ENCODE measurements at places on chromosomes 2 and 18.
A peak's percentile ranks its signal among the peaks of the same experiment; 100 is the strongest.

DNA sequence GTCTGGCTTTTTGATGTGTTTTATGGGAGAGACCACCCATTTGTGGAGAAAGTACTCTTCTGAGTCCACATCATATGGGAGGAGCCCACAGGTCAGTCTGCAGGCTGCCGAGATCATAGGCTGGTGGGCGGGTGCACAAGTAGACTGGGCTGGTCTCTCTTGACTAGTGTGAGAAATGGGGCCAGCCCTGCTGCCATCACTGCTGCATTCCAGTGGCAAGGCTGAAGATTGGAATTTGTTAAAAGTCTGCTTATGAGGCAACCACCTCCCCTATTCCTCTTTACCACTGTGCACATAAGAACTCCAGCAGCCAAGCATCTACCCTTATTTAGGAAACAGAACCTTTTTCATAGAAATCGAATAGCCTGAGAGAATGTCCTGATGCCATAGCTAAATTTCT, 200.7 kb downstream of the DIS3L2 start:
- DNase-seq, result no peak

DNA sequence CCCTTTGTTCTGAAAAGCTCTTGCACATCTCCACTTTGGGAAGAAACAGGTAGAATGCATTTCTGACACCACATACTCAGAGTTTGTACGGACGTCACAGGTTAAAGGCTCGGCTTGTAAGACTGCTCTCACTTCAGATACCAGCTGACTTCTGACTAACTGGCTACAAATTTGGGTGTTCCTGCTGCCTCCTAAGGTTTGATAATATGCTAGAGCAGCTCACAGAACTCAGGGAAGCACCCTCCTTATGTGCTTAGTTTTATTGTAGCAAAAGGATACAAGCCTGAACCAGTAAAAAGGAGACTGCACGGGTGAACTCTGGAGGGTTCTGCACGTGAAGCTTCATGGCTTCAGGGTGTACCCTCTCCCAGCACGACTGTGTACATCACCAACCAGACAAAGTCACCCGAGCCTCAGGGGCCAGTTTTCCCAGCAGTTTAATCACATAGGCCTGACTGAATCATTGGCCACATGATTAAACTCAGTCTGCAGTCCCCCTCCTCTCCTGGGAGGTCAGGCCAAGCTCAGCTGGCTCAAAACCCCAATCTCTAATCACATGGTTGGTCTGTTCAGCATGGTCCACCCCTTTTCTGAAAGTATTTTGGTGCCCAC, 749.5 kb upstream of the RAB6C start:
- DNase-seq, result no peak

DNA sequence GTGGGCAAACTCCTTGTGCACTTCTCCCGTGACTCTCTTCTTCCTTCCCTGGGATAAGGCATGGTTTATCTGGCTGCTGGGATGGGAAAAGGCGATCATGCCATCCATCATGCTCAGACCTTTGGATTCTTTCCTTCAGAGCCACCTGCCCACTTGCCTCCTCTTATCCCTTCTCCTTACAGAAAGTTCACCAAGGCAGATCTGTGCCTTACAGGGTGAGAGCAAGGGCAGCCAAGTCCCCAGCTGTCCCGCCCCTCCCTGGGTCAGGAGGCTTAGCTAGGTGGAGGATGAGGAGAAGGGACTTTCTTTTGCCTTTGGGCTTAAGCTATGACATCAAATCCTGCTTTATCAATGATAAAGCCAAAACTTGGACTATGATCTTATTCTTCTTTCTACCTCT, 47.6 kb downstream of the KCNE4 start:
- DNase-seq, result no peak

- DNase-seq, result peak; percentile 11
These were observed 542 bp downstream of the PGAP1 start for GRCh38 chr2:196925768-196926561.

GRCh38 chr2:168314236-168314635, 66.8 kb upstream of the STK39 start:
- no peak for DNase-seq

DNA sequence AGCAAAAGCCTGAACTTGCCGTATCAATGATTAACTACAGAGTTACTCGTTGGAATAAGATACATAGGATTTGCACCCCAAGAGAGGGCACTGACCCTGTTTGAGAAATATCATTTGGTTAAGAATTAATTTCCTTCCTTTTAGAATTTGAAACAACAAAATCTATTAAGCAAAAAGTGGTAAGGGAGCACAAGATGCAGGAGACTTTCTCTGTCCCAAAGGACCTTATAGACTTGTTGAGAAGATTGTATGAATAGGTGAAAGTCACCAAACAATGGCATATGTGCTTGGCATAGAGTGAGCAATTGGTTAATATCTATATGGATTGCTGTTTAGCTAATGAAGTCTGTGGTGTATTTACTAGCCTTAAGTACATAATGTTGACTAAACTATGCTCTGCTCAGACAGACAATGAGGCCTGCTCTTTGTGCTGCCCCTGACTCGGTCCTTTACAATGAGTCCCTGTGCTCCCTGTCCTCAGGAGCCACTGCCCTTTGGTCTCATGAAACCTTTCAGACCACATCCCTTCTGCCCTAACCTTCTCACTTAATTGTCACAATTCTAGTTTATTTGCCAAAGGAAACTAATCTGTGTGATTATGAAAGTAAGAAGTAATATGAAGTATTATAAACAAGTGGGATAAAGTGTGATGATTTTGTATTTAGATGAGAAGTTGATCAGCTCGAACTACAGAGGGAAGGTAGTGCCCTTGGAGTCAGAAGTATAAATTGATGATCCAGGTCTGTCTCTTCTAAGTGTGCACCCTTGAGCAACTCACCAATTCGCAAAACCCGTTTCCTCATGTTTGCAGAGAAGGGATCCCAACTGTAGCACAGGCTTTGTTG, 21.2 kb upstream of the HNMT start:
- no peak for DNase-seq

- DNase-seq, result no peak
These were observed 255.6 kb downstream of the PTPRM start for GRCh38 chr18:7822435-7823331.

DNA sequence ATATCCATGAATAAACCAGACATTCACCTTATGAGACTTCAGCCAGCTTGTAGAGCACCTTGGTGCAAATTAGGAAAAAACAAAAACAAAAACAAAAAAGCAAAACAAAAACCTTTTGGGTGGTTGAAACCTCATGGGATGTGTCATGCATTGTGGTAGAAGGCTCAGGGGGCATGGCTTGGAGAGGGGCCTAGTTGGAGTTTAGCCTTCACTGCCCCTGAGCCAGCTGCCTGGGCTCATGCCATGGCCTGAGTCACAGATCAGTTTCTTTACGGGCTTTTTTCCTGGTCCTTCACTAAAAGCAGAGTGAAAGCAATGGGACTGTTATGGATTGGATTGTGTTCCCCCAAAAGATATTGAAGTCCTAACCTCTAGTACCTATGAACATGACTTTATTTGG, 22.0 kb upstream of the DAPL1 start:
- DNase-seq, result no peak

DNA sequence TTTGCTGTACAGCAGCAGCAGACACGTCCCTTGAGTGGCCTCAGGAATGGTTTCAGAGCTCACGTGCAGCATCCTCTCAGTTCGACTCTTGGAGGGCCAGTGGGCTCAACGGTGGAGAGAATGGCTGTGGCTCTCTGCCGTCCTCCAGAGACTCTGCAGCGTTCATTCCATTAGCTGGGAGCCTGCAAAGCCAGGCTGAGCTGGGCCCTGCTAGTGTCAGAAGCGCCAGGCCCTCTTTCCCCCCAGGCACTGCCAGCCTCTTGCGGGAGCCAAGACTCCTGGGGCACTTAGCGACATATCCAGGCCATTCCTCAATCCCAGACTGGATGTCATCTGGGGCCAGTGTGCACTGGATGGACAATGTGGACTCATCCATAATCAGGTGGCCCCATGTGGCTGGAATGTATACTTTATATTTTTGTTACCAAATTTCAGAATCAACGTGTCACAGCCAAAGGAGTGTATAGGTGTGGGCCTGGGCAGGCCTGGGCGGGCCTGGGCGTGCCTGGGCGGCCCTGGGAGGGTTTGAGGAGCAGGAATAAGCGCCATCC, 125.1 kb upstream of the EPAS1 start:
- no peak for DNase-seq

DNA sequence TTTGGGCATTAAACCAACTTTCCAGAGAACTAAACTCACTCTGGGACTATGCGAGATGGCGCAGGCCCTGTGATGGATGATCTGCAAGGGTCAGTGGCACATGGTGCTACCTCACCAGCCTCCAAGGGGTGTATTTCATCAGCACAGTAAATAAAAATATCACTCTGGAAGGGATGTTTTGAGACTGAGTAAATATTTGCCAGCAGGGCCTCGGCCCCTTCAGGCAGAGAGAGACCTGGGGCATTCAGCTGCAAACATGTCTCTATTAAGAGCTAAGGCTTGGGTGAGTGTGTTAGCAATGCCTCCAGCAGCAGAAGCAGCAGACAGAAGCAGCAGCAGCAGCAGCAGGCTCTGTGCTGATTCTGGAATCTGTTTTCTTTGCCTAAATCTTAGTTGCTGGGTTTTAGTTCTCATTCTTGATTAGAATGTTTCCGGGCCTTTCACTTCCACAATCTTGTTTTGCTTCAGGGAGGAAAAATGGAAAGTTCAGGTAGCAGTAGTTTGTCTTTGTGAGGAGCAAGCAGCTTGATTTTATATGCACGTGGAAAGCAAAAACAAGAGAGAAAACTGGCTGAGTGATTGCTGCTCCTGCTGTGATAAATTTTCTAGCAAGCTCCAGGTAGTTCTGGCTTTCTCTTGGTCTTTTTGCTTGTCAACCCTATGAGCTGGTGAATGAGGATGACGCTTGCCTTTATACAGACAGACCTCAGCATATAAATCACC, 18.6 kb downstream of the ADCYAP1 start:
- DNase-seq, result no peak

DNA sequence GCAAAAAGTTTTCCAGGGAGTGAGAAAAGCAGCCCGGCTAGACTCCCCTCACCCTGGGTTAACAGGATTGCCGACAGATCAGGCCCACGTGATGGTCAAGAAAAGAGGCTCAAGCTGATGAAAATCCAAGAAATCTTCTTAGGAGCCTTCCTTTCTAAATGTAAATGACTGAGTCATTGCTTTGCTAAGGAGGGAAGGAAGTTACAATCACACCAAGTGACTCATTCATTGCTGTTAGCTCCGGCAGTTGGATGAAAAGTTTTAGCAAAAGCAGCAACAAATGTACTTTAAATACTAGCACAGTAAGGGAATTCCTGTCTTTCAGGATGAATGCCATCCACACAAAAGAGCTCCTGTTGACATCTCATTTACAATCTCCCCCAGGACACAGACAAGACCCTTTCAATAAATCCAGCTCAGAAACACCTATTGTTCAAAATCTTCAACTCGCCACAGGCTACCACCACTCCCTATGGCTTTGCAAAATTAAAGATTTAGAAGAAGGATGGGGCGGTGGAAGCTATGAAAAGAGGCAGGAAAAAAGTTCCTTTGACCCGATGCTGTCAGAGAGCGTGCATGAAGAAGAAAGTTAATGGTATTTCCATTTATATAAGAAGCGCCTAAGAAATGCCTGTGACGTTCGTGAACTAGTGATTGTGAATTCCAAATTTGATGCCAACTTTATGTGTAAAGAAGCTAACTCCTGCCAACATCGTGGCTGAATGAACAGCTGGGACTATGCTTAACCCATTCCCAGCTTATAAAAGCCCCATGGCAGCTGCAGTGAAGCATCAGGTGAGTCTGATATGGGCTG, 153.7 kb downstream of the TGIF1 start:
- peak; percentile 96 for DNase-seq

DNA sequence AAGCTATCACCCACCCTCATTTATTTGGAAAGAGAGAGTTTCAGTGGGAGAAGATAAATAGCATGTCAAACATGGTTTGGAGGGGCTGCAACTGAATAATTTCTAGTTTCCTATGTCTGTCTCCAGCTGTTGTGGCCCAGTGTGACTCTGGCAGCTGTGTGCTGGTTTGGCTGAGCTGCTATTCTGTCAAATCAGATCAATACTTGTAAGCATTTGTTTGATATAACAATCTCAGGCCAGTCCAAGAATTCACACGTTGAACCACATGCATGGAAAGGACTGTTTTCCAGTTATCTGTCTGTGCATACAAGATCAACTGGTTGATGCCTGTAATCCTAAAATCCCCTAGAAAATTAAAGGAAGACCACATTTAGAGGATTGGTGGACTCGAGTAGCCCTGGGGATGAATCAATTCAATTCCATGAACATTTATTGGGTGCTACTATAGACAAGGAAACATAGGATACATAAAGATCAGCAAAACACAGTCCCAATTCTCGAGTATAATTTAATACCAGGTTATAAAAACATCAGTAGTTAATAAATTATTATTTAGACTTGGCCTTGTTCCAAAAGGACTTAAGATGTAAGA, 209.0 kb upstream of the PARD3B start:
- no peak for DNase-seq

GRCh38 chr2:221410487-221410886, 161.6 kb downstream of the EPHA4 start:
- no peak for DNase-seq

- DNase-seq, result no peak
These were observed 175.2 kb downstream of the TNS1 start for GRCh38 chr2:217827430-217828201.

GRCh38 chr18:22690556-22690955, 242.6 kb upstream of the RBBP8 start:
- no peak for DNase-seq

DNA sequence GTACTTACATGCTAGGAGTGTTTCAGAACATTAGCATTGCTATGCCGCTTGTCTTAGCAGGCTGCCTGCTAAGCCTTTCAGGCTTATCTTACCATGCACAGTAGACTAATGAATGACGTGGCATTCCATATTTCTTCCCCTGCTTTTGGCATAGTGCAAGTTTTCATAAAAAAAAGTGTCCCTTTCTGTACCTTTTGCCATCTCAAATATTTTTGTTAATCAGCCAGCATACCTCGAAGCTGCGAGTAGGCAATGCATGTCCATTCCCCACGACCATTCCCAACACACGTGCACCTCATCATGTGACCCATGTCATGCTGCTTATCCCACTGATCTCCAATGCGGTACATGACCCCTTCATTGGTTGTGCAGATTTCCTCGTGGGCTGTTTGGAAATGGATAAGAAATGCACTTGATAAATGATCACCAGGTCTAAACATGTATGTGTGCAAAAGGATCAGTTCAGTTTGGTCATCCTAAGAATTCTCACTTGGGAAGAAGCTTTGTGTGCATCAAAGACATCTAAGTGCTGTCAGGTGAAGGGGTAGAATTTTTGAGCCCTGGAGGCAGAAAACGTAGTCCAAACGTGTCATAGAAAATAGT, 13.9 kb downstream of the FN1 start:
- DNase-seq, result no peak

GRCh38 chr2:19361325-19361990, 3.0 kb upstream of the OSR1 start:
- DNase-seq, result no peak

DNA sequence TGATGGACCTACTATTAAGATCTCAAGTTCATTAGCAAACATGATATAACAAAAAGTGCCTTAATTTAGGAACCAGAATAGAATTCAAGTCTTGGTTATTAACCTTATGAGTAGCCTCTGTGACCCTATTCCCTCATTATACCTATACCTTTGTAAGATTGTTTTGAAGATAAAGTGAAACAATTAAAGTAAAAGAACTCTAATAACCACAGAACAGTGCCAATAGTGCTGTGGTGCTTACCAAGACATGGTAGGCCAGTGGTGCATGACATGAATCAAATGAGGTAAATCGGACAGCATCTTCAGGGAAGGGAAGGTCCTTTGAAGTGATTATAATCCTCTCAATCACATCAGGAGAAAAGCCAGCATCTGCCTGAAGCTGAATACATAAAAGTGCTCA, 36.4 kb downstream of the METTL4 start:
- DNase-seq, result no peak
